CD4-positive, alpha-beta T cell (primary cell): ENCODE measurements at places on chromosomes 6 and 20. TPM values are rescaled to one million over a fixed set of nuclear protein-coding genes. Genes with fewer than 3 reads are reported as not detected.

DNA sequence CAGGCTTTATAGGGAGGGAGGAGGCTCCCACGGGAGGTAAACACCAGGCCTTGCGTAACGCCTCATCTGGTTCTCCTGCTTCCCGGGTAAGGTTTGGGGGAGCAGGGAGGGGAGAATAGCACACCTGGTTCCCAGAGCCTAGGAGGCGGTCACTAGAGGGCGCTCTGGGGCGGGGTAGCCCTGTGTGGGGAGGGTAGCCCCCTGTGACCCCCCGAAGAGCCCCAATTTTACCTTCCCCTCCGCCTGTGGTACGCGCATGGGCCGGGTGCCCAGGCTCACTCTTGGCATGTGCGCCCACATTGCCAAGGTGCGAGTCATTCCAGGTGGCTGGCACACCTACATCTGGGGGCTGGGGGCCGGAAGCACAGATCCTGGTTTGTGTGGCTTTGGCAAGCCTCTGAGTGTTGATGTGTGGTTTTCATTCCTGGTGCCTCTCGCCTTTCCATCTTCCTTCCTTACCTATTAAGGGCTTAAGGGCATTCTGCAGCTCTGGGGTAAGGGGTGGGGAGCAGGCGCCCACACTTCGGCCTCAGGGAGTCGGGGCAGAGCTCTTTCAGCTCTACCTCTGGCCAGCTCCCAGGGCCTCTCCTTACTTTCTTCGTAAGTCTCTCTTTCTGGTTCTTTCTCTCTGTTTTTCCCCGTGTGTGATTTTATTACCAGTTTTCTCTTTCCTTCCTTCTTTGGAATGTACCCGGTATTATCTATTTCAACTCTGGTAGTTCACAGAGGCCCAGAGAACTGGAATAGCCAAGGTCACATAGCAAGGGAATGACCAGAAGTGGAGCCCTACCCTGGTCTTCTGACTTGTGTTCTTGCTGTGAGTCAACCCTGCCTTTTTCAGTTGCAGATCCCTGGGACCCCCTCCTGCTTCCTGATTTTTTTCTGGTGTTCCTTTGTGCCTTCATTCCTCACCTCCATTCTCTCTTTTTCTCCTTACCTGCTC lies 492 bp upstream of the RNF39 start:
- DNase-seq, result no peak

DNA sequence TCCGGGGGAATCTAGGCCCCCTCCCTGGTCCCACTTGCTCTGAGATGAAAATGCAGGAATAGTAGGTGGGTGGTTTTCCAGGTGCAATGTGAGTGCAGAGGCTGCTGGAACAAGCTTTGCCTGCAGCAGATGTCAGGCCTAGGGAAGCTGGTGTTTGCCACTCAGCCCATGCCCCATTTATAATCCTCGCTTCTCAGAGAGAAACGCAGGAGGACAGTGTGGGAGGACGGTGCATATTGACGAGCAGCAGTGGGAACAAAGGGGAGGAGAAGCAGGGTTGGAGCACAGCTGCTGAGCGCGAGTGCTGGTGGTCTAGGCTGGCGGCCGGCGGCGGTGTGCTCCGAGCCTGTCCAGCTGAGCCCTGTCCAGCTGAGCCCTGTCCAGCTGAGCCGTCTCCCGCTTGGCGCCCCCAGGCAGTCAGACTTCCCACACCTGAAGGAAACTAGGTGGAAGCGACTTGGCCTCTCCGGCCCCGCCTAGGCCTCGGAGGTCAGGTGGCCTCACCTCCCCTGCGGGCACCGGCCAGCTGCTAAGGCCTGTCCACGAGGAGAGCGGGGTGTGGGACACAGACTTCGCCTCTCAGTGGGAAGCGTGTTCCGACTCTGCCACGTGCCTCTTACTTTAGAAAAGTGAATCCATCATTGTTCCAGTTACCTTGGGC lies 49.7 kb upstream of the FRMD1 start:
- no peak for DNase-seq

The GDAP1L1 gene
- not detected for total RNA-seq

GRCh38 chr20:7323957-7324356 lies 556.5 kb downstream of the BMP2 start:
- DNase-seq, result no peak

The DEFB113 gene
- not detected for total RNA-seq

- no peak for DNase-seq
Measured at GRCh38 chr20:61461461-61461860, 209.4 kb downstream of the CDH4 start.

The KIAA1755 gene
- not detected for total RNA-seq

DNA sequence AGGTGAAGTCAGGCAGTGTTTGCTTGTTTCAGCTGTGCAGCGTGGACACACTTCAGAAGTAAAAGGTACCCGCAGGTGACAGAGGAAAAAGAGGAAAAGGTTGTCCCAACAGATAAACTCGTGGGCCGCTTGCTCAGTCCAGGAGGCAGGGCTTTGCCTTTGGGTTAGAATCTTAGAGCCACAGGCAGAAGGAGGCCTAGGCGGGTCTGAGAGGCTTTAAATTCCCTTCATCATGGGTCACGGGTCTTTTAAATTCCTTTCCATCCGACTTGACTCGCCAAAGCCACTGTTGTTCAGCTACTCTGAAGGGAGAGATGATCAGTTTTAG lies 48.2 kb downstream of the AGPAT4 start:
- DNase-seq, result no peak

The CLPSL1 gene
- not detected for total RNA-seq

DNA sequence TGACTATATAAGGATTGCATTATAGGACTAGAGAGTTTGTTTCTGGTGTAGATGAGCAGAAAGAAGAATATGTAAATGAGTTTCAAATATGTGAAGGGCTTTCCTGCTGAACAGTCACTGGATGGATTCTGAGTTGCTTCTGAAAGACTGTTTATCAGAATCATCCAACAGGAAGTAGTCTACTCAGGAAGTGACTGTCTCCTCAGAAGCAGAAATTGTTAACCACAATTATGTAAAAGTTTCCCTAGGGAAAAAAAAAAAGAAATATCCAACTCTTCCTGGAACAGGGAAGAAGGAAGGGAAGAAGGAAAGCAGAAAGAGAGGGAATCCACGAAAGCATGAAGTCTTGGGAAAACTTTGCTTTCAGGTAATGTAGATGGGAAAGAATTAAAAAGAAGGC lies 138.9 kb downstream of the TENT5A start:
- no peak for DNase-seq

DNA sequence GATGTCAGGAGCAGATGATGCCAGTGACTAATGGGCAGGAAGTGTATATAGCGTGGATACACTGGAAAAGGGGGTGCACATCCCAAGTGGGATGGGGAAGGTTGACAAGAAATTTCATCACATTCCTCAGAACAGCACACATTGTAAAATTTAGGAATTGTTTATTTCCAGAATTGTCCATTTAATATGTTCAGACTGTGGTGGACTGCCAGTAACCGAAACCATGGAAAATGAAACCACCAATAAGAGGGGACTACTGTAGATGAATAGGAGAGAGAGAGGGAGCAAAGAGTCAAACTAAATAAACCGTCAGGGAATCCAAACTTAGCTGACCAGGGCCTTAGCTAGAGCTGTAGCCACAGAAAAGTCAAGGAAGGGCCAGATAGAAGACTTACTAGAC lies 164.4 kb upstream of the PRDM1 start:
- DNase-seq, result no peak

- no peak for DNase-seq
Measured at GRCh38 chr6:80541181-80541580, 434.7 kb downstream of the BCKDHB start.

DNA sequence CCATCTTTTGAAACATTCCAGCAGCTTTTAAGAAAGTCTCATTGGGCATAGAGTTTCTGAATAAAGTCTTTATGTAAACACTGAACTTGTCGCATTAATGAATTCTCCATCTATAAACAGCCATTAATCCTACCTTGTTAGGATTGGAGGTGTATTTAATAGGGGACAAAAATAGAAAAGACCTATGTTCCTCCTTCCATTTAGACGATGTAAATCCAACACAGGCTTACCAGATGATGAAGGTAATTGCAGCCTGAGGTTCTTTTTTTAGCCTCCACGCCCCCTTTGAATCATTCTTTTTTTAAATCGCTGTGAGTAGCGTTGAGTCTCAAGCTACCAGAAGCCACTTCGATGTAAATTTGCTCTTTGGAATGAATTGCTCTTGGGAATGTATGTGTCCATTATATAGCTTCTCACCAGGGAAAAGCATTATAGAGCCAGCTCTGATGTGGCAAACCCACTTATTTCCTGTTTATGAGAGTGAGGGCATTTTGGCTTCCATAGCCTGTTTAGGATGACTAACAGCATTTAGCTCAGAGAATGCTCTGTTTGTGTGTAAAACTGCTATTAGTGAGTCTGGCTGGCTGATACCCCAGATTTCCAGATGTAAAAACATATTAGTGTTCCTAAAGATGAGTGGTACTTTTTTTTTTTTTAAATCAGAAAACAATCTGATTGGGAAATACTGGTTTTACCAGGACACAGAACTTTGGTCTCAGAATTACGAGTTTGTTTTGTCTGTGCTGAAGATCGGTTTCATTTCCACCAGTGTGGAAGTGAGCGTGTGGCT lies 74.9 kb upstream of the CLDN20 start:
- DNase-seq, result no peak

DNA sequence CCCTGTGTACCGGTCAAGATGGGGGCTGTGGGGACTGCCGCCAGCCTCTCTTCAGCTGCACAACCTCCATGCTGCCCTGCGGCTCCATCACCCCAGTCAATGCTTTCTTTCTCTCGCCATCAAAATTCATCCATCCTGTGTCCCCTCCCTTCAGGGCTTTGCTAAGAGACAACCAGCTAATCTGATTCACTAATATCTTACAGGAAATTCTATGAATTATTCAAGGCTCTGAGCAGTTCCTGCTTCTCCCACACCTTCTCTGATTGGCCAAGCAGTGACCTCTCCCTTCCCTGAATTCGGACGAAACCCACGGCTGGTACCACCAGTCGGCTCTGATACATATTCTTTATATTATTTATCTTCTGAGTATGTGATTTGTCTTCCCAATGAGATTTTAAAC lies 13.8 kb downstream of the ITPR3 start:
- DNase-seq, result no peak

DNA sequence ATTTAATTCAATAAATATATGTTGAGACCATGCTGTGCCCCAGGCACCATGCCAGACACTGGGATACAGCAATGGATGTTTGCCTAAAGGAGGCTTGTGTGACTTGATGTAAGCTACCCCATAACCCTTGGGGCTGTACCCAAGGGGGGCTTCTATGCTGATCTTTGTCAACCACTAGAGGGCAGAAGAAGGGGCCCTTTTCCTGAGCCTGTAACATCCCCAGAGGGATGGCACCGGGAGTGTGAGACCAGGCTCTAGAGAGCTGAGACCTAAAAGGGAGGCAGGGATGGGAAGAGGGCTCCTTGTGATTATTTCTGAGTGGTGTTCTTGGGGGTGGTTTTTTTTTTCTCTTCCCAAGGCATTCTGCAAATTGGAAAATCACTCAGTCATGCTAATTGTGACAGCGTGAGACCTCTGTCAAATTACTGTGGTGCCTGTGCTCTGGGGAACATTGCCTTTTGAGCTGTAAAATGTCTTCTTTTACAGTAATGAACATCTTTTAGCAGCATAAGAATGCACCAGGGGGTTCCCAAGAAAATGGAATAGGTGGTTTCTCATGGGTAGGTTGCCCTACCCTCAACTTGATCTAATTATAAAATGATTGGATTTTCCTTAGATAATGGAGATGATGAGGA lies 138.7 kb upstream of the SLC24A3 start:
- DNase-seq, result no peak

DNA sequence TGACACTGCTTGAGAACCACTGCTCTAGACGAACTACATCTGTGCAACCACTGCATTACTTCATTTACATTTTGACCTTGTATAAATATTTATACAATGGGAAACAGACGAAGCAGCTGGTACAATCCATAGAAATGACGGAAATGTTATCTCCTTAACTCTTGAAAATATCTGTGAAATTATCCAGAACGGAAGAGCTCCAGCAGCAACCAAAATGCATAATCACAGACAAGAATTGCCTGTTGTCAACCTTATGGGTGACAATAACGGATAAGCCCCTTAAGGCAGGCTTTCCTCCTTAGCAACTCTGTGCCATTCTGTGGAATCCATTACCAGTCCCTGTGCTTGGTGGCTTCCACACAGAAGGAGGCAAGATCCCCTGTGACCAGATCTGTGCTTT lies 115.4 kb downstream of the DTNBP1 start:
- no peak for DNase-seq

DNA sequence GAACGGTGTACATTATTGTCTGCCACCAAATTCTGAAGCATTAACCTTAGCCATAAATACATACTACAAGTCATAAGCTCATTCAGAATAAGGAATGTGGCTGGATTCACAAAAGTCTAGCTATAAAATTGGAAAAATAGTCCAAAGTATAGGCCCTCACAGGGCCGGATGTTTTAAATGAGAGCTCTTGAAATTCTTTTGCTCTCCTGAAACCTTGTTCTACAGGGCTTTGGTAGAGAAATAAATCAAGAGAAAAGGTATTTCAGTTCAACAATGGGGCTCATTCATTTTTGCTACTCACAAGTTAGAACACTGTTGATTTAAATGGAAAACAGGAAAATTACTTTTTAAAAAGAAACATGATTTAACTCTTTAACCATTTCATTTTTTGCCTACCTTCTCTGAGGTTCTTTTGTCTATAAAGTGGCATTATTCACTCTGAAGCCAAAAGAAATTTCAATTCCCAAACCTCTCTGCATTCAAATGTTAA lies 58.0 kb downstream of the PREP start:
- DNase-seq, result no peak

The PLEKHG1 gene
- total RNA-seq, result 1.8 TPM

The PBOV1 gene
- not detected for total RNA-seq

The COL11A2 gene
- total RNA-seq, result 3.0 TPM

- no peak for DNase-seq
Measured at GRCh38 chr6:7765575-7766325, 39.9 kb downstream of the BMP6 start.
